ENCODE measurements at places on chromosomes 2 and 18.

DNA sequence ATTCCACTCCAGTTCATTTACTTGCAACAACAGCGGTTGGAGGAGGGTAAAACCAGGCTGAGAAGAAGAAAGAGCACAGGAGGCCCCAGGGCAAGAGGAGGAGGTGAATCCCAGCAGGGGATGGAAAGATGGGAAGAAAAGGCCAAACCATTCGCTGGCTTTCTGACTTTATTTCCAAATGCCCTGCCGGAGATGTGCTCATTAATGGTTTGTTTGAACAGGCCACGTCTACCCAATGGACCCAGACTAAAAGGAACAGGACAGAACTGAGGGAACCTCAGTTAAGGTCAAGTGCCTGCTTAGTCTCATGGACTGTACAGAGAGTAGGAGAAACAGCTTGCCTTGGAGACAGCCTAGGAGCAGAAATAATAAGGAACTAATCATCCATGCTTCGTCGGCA lies 121.6 kb upstream of the NDUFV2 start:
- DNase-seq: no peak

DNA sequence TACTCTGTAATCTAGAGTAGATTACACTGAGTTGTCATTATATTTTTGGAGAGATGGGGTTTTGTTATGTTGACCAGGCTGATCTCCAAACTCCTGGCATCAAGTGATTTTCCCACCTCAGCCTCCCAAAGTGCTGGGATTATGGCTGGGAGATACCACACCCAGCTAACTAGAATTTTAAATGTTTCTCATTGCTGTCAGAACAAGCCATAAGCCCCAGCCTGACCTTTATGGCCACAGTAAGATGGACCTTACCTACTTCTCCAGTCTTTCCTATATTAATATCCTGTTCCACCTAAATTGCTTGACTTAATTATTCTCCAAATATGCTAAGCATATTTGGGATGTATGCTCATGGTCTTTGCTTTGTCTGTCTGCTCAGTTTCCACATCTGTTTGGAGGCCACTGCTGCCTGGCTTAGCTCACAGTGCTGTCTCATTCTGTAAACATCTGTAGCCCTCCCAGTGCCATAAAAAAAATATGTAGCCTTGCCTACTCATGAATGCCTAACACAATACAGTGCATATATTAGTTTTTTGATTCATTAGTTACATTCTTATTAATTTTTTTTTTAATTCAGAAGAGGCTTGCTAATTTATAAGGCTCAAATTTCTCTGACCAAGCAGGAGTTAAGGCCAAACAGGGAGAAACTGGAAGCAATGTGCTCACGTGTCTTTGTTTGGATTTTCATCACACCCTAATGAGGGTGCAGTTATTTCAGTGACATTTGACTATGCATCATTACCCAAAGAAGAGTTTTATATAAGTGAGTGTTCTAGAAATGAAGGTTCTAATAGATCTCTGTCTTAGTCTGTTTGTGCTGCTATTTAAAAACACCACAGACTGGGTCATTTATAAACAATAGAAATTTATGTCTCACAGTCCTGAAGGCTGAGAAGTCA lies 45.3 kb upstream of the PSME4 start:
- no peak for DNase-seq

GRCh38 chr2:56309626-56310170 lies 125.9 kb downstream of the CCDC85A start:
- DNase-seq: no peak

- no peak for DNase-seq
Observed at GRCh38 chr2:152740743-152741328, 22.4 kb downstream of the ARL6IP6 start.

DNA sequence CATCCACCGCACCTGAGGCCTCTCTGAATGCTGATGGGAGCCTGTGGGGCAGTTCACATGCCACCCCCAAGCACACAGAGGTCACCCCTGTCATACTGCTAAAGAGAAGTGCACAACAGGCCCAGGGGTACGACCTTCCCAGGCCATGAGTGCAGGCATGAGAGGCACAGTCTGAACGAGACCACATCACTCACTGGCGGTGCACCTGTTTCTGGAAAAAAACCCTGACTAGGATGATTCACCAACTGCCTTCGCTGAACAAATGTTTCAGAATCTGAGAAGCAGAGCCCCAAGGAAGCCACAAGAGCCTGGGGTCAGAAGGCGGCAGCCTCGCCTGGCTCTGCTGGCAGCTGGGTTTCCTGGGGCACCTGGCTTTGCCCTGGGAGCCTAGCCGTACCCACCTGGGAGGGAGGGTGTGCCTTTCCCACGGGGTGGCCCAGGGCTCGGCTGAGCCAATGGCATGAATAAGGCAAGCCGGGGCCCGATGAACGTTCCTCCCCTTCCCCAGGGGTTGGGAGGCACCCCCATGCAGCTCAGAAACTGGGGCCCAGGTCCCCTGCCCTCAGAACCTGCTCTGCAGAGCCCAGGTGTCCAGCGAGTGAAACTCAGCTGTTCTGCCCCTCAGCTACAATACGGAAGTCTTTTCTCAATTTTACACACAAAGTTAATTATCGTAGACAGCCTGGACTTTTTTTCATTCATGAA lies 73.8 kb downstream of the HDAC4 start:
- peak; percentile 32 for DNase-seq

- no peak for DNase-seq
Observed at GRCh38 chr2:172153757-172154156, 51.1 kb upstream of the DLX2 start.

DNA sequence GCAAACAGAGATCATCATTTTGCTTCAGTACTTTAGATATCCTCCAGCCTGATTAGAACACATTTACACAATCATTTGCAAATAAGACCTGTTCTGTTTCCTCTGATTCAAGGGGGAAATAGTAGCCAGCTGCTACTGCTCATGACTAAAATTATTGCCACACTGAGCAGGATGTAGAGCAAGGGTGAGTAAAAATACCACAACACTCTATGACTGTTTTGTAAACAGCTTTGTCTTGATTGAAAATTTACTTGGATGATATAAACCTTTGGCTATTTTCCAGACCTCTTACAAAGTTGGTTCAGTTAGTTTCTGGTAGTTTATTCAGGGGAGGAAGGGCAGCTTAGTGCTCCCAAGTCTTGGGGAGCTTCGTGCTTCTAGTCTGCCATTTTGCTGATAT lies 286.4 kb upstream of the CNTNAP5 start:
- DNase-seq: no peak

DNA sequence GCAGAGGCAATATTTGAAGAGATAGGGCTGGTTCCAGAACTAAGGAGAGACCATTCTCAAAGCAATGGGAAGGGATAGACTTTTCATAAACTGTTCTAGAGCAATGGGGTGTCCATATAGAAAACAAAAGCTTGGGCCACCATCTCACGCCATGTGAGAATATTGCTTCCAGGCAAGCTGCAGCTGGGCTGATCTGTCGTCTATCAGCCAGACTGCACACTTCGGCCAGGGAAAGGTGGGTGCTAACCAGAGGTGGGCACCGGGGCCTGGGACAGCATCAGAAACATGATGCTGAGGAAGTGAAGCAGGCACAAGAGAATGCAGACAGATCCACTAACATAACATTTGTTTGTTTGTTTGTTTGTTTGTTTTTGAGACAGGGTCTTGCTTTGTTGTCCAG lies 43.7 kb downstream of the MYO7B start:
- no peak for DNase-seq

DNA sequence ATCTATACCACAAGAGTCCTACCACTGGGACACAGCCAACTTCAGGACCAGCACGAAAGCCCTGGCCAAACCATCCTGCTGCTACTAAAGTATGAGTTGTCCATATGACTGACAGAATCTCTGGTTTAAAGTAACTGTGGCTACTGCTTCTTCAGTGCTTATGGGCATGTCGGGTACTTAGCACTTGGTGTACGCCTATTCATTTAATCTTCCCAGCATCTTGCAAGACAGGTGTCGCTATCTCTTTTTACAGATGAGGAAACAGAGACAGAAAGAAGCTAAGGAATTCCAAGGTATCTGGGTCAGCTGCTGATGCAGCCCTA lies 203.4 kb upstream of the ID2 start:
- DNase-seq: no peak

GRCh38 chr2:96788442-96789244 lies 27.4 kb upstream of the CNNM3 start:
- DNase-seq: no peak

DNA sequence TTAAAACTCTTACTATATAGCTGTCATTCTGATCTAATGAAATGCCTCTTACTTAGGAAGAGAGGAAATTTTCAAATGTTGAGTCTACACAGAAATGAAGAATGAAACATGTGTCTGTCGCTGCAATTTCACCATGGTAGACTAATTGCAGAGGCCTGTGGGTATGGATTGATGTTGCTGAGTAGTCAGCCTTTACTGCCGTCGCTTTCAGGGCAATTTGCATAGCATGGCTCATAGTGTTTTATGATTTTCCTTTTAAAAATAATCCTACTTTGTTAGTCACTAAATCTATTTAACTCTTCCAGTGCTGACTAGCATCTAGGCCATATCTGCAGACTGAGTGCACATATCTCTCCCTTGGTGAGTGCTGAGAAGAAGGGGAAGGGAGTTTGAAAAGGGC lies 819.2 kb downstream of the SATB2 start:
- no peak for DNase-seq

- DNase-seq: no peak
Observed at GRCh38 chr18:61991201-61991600, 98.4 kb upstream of the RNF152 start.

DNA sequence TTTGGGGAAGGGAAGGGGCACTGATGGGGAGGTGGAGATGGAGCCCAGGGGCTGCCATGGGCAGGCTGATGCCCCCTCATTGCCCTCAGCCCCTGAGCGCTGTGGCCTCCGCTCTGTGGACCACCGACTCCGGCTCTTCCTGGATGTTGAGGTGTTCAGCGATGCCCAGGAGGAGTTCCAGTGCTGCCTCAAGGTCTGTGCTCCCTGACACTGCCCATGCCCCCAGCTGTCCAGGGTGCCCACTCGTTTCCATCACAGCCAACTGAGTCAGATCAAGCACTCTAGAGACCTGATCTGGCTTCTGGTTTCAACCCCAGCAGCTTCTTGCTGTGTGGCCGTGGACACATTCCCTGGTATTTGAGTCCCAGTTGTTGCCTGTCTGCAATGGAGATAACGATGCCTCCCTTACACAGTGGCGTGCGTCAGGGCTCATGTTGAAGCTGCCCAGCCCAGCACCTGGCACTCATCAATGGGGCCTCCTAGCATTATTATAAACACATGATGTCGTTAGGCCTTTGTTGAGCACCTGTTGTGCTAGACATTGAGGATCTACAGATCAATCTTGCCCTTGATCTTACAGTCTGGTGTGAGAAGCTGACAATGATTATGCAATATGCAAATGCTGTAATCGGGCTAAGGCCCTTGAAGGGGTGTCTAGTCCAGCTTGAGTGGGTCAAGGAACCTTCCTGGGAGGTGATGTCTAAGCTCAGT lies 14.4 kb downstream of the STK11IP start:
- no peak for DNase-seq

GRCh38 chr2:199911877-199912161 lies 726 bp downstream of the C2orf69 start:
- no peak for DNase-seq

- DNase-seq: no peak
Observed at GRCh38 chr2:69018678-69019095, 5.7 kb downstream of the ANTXR1 start.

- DNase-seq: no peak
Observed at GRCh38 chr2:61550375-61551209, 12.4 kb upstream of the XPO1 start.

DNA sequence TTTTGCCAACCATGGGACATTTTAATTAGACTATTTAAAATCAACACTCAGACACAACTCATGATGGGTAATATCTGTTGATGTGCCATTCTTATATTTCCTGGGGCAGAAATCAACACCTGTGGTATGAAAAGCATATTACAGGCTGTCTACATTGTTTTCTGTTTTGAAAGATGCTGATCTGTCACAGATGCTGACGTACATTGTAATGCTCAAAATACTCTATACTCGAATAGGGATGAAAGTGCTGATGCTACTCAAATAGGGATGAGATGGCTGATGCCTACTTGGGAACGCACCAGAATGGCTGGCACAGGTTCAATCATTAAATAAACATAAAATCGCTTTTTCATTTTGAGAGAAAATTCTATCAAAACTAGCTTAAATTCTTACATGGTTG lies 41.2 kb downstream of the TMEFF2 start:
- no peak for DNase-seq

DNA sequence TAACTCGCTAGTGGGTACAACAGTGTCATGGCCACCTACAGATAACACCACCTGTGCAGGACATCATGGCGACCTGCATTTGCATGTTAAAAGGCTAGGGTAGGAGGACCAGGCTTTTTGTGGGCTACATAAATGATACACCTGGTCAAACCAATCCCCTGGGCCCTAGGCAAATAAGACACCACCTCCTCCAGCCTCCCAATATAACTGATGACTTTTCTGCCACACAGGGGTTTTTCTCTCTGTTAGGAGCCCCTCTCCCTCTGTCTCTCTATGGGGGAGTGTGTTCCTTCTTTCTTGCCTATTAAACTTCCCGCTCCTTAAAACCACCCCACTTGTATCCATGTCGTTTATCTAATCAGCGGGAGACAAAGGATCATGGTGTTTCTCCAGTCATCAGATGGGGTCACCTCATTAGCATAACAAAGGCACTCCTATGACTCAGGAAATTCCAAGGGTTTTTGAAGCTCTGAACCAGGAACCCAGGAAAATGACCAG lies 10.8 kb upstream of the BUB1 start:
- no peak for DNase-seq

DNA sequence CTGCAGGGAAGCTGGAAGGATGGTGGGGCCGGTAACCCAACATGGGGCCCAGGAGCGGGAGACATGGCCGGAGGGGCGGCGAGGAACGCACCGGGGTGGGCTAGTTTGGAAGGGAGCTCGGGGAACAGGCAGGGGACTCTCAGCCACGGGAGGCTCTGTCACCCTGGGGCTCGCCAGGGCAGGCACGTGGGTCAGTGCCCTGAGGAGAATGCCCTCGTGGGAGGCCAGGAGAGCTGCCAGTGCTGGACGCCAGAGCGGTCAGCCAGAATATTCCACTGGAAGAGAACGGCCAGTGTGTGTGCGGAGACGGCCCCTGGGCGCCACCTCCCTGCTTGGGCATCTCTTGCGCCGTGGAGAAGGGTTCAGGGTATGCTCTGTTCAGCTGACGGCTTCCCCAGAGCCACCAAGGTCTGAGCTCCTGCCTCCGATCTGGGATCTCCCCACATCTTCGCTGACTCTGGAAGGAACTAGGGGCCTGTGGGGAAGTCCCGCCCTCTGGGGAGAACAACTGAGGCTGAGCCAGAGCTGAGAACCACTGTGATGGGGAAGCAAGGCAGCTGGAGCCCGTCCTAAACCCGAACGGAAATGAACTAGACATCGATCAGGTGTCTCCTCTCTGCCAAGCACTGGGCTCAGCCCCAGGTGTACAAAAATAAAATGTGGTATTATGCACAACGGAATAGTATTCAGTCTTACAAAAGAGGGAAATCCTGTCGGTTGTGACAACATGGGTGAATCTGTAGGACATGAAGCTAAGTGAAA lies 49.3 kb downstream of the TNP1 start:
- no peak for DNase-seq

DNA sequence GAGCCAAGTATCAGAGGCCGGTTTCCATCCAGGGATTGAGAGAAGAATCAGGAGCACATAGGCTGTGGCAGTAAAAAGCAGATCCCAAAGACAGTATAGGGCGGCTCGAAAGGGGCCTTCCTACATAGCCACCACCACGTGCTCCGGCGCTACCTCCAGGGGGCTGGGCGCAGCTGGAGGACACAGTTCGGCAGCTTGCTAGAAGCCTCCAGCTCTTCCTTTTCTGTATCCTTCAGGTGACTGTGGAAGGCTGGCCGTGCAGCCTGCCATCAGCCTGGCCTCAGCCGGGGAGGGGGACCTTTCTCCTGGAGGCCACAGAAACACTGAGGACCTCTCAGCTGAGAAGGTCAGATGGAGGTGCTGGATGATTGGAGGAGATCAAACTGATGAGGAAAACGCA lies 183.6 kb upstream of the GLI2 start:
- no peak for DNase-seq

- DNase-seq: no peak
Observed at GRCh38 chr18:1848716-1849115, 722.6 kb downstream of the METTL4 start.
